ENCODE measurements at places on chromosomes 1 and 21. TPM values are rescaled to one million over a fixed set of nuclear protein-coding genes. Genes with fewer than 3 reads are reported as not detected.

DNA sequence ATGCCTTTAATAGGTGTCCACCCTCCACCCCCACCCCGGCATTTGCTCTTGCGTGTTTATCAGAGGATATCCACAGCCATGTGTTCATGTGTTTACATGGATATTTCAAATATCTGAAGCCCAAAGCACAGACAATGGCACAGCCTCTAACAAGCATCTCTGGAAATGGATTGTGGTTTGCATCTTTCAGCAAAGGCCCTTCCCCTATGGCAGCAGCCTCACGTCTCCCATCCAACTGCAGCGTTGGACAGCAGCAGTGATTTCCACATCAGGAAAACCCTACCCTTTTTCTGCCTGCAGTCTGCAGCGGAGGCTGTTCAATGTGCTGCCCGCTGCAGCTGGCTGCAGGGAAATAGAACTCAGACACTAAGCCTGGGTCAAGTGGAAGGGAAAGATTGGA is 1.6 kb downstream of the RASSF5 start:
- peak; percentile 40 for DNase-seq
- H3K4me3 ChIP-seq: peak overlapping the region; percentile 59
- no peak overlapping the region for H3K27ac ChIP-seq
- no peaks in the 10 kb centered on the region for H3K36me3 ChIP-seq

Gene DNAJC28
- 1.6 TPM for total RNA-seq

DNA sequence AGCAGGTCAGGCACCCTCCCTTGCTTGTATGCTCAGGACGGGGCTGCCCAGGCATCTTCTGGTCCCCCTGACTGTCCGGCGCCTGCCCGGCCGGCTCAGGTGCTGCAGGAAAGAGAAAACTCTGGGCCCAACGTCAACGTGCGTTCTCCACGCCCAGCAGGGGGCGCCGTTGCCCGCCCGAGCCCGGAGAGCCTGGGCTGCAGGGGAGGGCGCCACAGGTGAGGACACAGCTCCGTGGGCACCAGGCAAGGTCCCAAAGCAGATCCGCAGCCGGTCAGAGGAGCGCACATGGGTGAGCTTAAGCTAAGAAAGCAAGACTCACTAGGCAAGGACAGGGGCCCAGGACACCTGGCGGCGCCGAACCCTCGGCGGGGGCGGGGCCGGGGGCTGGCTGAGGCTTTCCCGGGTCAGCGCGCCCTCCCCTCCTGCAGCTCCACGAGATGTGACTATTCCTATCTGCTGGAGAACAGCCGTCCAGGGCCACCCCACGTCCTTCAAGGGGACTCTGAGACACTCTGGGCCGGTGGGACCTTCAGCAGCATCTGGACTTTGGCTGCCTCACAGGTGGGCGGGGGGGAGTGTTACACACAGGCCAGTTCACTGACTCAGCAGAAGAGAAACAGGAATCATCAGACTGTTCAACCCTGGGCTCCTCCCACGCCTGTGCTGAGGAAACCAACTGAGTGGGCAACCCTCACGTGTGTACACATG is 29.3 kb downstream of the KRTAP10-1 start:
- H3K27me3 ChIP-seq: peaks cover 67% of the 10 kb centered on the region
- no peak overlapping the region for H3K4me3 ChIP-seq
- H3K36me3 ChIP-seq: no peaks in the 10 kb centered on the region

- no peak for DNase-seq
- H3K27ac ChIP-seq: no peak overlapping the region
- no peaks in the 10 kb centered on the region for H3K4me1 ChIP-seq
These were observed 1301.8 kb downstream of the BRINP3 start for GRCh38 chr1:189175889-189176288.

Gene AMY1C
- total RNA-seq: 3.7 TPM

Gene S100A10
- 1,069 TPM for total RNA-seq

Gene ERMAP
- total RNA-seq: 14.4 TPM

GRCh38 chr1:164644774-164645644 is 86.0 kb downstream of the PBX1 start:
- H3K27ac ChIP-seq: no peak overlapping the region
- no peak overlapping the region for H3K4me3 ChIP-seq
- H3K27me3 ChIP-seq: no peaks in the 10 kb centered on the region
- no peaks in the 10 kb centered on the region for H3K36me3 ChIP-seq

Gene CRYBG2
- 2.0 TPM for total RNA-seq

- no peaks in the 10 kb centered on the region for H3K27me3 ChIP-seq
- no peak overlapping the region for H3K4me3 ChIP-seq
- no peaks in the 10 kb centered on the region for H3K36me3 ChIP-seq
- no peak for DNase-seq
- H3K4me1 ChIP-seq: no peaks in the 10 kb centered on the region
- no peak overlapping the region for H3K27ac ChIP-seq
These were observed 4.8 kb upstream of the FAM110D start for GRCh38 chr1:26153966-26154532.

Gene SYT14
- total RNA-seq: not detected

DNA sequence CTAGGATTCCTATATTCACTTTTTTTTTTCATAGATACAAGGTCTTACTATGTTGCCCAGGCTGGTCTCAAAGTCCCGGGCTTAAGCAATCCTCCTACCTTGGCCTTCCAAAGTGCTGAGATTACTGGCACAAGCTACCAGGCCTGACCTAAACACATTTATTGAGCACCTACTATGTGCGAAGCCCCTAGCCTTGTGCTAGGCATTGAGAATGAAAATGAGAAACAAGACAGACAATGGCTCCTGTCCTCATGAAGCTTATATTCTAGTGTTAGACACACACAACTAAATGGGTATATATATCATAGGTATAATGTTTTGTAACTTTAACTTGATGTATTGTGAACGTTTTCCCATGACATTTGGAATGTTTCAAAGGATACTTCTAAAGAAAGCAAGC is 11.5 kb downstream of the TMEM50A start:
- H3K4me3 ChIP-seq: no peak overlapping the region
- H3K4me1 ChIP-seq: no peaks in the 10 kb centered on the region
- no peaks in the 10 kb centered on the region for H3K27me3 ChIP-seq
- no peak overlapping the region for H3K27ac ChIP-seq

- H3K4me3 ChIP-seq: no peak overlapping the region
- no peak for DNase-seq
- H3K27ac ChIP-seq: no peak overlapping the region
- H3K36me3 ChIP-seq: no peaks in the 10 kb centered on the region
- H3K27me3 ChIP-seq: no peaks in the 10 kb centered on the region
These were observed 37.6 kb upstream of the GALNT2 start for GRCh38 chr1:230029244-230029941.

DNA sequence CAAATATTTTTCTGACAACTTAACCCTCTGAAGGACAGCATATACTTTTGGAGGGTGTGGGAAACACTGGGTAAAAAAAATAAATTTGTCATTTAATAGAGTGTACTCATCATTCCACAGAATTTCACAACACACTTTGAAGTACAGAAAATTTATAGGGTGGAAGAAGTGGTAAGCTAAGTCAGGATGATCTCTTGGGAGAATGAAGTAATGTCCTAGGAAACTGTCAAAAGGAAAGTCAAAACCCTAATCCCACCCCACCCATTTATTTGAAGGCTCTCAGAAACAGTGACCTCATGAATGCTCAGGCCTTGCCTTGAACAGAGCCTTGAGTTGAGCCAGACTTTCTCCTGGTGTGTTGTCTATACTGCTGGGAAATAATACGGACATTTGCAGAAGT is 7.3 kb upstream of the UAP1 start:
- no peak overlapping the region for H3K4me3 ChIP-seq
- DNase-seq: no peak
- no peaks in the 10 kb centered on the region for H3K4me1 ChIP-seq
- no peaks in the 10 kb centered on the region for H3K36me3 ChIP-seq

GRCh38 chr1:60904099-60904851 is 178.1 kb upstream of the NFIA start:
- H3K4me1 ChIP-seq: no peaks in the 10 kb centered on the region
- H3K4me3 ChIP-seq: no peak overlapping the region
- H3K36me3 ChIP-seq: no peaks in the 10 kb centered on the region

Gene TCHHL1
- total RNA-seq: not detected

GRCh38 chr1:77543822-77544448 is 138.5 kb downstream of the ZZZ3 start:
- H3K36me3 ChIP-seq: no peaks in the 10 kb centered on the region
- DNase-seq: no peak
- H3K4me3 ChIP-seq: no peak overlapping the region
- H3K27ac ChIP-seq: no peak overlapping the region

GRCh38 chr1:246801241-246802020 is 77.2 kb downstream of the SCCPDH start:
- H3K4me3 ChIP-seq: no peak overlapping the region
- DNase-seq: no peak
- H3K27me3 ChIP-seq: no peaks in the 10 kb centered on the region
- H3K27ac ChIP-seq: no peak overlapping the region
- H3K4me1 ChIP-seq: no peaks in the 10 kb centered on the region
- H3K36me3 ChIP-seq: no peaks in the 10 kb centered on the region

Gene SUSD4
- 3.9 TPM for total RNA-seq

Gene NENF
- 47.4 TPM for total RNA-seq

- H3K36me3 ChIP-seq: no peaks in the 10 kb centered on the region
- H3K27me3 ChIP-seq: no peaks in the 10 kb centered on the region
- no peak overlapping the region for H3K4me3 ChIP-seq
- DNase-seq: no peak
These were observed 89.7 kb downstream of the ADCY10 start for GRCh38 chr1:167824163-167824794.

GRCh38 chr1:20123722-20124455 is 4.6 kb upstream of the PLA2G2D start:
- DNase-seq: no peak
- no peak overlapping the region for H3K27ac ChIP-seq
- H3K4me3 ChIP-seq: no peak overlapping the region

Gene RRAGC
- total RNA-seq: 31.7 TPM

GRCh38 chr1:157852476-157852875 is 10.9 kb upstream of the CD5L start:
- H3K27me3 ChIP-seq: no peaks in the 10 kb centered on the region
- no peak overlapping the region for H3K27ac ChIP-seq
- no peak overlapping the region for H3K4me3 ChIP-seq
- H3K4me1 ChIP-seq: no peaks in the 10 kb centered on the region
- no peak for DNase-seq

GRCh38 chr1:28779751-28780408 is 32.1 kb upstream of the OPRD1 start:
- no peaks in the 10 kb centered on the region for H3K36me3 ChIP-seq
- H3K4me1 ChIP-seq: peaks cover 2% of the 10 kb centered on the region
- H3K27me3 ChIP-seq: no peaks in the 10 kb centered on the region
- peak overlapping the region; percentile 55 for H3K27ac ChIP-seq
- no peak overlapping the region for H3K4me3 ChIP-seq
- DNase-seq: no peak

- H3K36me3 ChIP-seq: no peaks in the 10 kb centered on the region
- no peak overlapping the region for H3K27ac ChIP-seq
- H3K4me3 ChIP-seq: no peak overlapping the region
- DNase-seq: no peak
- H3K4me1 ChIP-seq: no peaks in the 10 kb centered on the region
These were observed 15.4 kb upstream of the AGTRAP start for GRCh38 chr1:11720525-11720924.

GRCh38 chr1:71850936-71851335 is 431.4 kb downstream of the NEGR1 start:
- no peaks in the 10 kb centered on the region for H3K4me1 ChIP-seq
- no peak overlapping the region for H3K4me3 ChIP-seq
- H3K27ac ChIP-seq: no peak overlapping the region
- DNase-seq: no peak

DNA sequence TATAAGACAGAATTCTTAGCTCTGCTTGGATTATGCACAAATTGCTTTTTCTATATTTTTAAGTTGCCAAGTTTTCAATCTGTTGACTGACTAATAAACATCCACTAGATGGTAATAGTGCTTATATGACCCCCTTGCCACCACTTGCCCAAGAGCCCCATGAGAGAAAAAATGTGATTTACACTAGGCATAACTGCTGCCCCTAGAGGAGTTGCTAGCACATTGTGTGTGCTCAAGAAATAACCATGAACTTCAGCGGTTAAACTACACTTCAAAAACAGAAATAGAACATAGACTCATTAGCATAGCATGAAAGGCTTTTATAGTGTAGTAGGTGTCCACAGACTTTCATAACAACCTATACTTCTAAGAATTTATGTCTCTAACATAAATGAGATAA is 61.4 kb downstream of the BRINP3 start:
- H3K36me3 ChIP-seq: no peaks in the 10 kb centered on the region
- DNase-seq: no peak
- H3K4me3 ChIP-seq: no peak overlapping the region

- no peak overlapping the region for H3K27ac ChIP-seq
- H3K4me1 ChIP-seq: peaks cover 90% of the 10 kb centered on the region
- H3K4me3 ChIP-seq: no peak overlapping the region
- peaks cover 28% of the 10 kb centered on the region for H3K36me3 ChIP-seq
- H3K27me3 ChIP-seq: no peaks in the 10 kb centered on the region
These were observed 5.5 kb downstream of the MORC3 start for GRCh38 chr21:36325373-36326010.

DNA sequence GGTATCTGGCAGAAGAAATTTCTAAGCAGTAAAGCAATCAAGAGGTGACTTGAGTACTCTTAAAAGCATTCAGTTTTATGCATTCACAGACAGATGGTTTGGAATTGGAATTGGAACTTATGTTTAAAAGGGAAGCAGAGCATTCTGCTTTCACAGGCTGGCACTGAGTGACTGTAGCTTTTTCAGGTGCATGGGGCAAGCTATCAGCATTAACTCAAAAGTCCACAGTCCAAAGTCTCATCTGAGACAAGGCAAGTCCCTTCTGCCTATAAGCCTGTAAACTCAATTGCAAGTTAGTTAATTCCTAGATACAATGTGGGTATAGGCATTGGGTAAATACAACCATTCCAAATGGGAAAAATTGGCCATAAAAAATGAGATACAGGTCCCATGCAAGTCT is 1620.3 kb downstream of the MRPL39 start:
- H3K4me3 ChIP-seq: no peak overlapping the region
- no peaks in the 10 kb centered on the region for H3K27me3 ChIP-seq
- H3K36me3 ChIP-seq: no peaks in the 10 kb centered on the region
- H3K4me1 ChIP-seq: no peaks in the 10 kb centered on the region
- no peak overlapping the region for H3K27ac ChIP-seq
- no peak for DNase-seq

Gene TNFRSF25
- 8.4 TPM for total RNA-seq

DNA sequence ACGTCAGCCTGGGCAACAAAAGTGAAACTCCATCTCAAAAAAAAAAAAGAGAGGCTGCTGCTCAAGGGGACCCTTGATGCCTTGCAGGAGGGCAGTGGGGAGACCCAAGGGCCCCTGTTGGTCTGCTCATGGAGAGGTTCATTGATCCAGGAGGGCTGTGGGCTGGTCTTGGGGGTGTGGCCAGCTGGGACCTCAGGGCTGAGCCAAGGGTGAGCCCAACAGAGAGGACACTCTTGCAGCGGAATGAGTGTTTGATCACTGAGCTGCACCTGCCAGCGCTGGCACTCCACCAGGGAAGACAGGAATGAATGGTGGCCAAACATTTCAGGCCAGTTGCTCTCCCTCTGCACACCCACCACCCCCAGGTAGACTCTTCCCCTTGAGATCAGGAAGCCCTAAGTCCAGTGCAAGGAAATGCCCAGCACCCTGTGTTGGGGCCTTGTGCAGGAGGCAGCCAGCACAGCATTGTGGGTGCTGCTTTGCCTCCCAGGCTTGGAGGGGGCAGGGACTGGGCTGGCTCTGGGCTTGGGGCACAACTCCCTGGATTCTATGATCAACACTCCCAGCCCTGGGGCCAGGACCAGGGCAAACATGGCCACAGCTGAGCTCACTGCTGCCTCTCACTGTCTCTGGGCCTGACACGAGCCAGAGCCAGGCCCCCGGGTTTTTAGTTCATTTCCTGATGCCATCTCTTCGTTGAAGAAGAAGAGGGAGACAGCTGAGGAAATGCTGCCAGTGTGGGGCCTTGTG is 50.7 kb downstream of the IRF2BP2 start:
- no peaks in the 10 kb centered on the region for H3K27me3 ChIP-seq
- H3K4me3 ChIP-seq: no peak overlapping the region
- H3K27ac ChIP-seq: no peak overlapping the region
- H3K4me1 ChIP-seq: no peaks in the 10 kb centered on the region
